ENCODE measurements at places on chromosomes 7 and 10.

DNA sequence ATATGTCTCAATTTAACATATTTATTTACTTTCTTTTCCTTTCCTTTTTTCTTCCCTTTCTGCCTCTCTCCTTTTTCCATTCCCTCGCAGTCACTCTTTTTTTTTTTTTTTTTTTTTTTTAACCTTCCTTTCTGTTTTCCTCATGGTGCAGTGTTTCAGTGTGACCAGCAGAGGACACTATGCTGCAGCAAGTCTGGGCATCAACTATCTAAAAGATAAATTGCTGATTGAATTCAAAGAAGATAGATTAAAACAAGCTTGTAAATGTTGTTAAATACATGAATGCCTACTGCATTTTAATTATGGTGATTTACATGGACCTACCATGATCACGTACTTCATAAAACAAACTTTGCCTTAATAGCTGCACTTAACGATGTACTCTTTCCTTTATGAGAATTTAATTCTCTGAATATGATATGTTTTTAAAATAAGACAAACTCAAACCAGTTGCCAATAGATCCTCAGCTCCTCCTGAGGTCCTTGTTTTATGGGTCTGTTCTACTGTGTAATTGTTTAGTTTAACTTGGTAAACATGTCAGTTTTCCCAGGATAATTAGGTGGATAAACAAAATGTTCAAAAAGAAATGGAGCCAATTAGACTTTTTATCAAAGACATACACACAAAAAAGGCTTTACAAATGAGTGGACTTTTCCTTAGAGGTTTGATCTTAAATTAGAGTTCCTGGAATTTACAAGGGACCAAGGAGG lies 101.0 kb upstream of the AGR3 start:
- no peak for DNase-seq

DNA sequence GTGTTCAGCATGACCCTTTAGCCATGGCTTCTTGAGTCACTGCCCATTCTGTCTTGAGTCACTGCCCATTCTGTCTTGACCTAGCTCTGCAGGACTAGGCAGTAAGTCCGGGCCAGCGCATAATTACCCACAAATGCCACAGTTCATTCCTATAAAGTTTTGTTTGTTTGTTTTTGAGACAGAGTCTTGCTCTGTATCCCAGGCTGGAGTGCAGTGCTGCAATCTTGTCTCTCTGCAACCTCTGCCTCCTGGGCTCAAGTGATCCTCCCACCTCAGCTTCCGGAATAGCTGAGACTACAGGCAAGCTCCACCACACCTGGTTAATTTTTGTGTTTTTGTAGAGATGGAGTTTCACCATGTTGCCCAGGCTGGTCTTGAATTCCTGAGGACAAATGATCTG lies 32.7 kb upstream of the TARP start:
- no peak for DNase-seq

DNA sequence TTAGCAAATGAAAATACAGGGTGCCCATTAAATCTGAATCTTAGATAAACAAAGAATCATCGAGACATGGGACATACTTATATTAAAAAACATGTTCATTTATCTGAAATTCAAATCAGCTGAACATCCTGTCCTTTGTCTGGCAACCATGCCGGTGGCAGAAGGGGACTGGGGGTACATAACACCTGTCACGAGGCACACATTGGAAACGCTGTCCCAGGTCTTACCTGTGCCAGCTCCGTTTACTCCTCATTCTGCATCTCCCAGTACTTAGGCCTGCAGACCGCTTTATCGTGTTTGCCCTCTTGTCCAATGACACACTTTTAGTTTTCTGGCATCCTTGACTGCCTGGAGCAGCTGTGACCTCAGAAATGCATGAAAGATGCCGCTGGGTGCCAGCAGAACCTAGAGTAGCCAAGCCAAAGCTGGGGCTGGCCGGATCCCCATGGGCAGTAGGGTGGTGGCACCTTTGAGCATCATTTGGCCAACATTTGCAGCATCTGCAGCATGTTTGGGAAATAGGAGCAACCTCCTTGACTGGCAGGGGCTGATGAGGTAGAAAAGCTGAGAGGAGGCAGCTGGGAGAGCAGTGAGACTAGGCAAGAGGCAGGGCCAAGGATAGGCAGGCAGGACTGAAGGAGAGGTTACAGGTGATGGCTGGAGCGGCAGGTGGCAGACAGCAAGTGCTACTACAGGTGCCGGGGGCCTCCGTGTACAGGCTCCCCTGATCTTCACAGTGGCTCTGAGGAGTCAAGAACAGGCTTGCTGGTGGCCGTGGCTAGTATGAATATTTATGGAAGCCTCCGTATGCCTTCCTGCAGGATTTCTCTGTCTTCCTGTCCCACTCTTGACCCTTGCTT lies 62.3 kb upstream of the BTBD16 start:
- no peak for DNase-seq

DNA sequence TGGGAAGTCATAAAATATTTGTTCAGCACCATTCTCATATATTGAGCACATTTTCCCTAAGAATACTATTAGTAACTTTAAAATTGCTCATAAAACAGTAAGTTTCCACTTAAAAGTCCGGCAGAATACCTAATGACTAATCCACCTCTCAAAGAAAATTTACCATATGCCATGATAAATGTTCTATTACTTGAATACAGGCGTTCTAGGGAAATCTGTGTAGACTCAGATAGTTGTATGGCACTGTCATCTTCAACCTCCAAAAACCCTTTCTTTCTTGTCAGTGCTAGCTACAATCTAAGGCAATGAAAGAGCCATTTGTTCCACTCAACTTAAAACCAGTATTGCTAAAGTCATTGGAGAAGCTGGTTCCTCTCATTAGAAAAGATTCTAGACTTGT lies 7.3 kb downstream of the GPR37 start:
- no peak for DNase-seq

DNA sequence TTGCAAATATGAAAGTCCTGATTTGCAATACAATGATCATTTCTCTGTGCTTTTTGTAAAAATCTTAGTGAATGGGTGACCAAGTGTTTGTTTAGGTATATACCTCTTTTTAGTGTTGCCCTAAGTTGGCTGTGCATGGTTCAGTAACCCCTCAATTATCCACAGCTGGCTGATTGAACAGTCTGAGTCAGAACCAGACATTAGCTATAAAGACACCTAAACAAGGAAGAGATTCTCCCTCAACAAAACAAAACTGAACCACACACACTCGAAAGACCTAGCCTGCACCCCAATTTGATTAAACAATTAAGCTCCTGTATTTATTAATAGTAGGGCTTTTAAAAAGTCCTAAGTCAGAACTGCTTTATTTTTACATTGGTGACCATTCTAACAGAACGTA lies 2.8 kb downstream of the RSBN1L start:
- no peak for DNase-seq

- no peak for DNase-seq
These were observed 159.9 kb downstream of the PLXNA4 start for GRCh38 chr7:132416395-132416794.

Data from islet precursor cell (in vitro differentiated cells).